AG04449 (cell line): ENCODE measurements at places on chromosomes 1 and 21.

DNA sequence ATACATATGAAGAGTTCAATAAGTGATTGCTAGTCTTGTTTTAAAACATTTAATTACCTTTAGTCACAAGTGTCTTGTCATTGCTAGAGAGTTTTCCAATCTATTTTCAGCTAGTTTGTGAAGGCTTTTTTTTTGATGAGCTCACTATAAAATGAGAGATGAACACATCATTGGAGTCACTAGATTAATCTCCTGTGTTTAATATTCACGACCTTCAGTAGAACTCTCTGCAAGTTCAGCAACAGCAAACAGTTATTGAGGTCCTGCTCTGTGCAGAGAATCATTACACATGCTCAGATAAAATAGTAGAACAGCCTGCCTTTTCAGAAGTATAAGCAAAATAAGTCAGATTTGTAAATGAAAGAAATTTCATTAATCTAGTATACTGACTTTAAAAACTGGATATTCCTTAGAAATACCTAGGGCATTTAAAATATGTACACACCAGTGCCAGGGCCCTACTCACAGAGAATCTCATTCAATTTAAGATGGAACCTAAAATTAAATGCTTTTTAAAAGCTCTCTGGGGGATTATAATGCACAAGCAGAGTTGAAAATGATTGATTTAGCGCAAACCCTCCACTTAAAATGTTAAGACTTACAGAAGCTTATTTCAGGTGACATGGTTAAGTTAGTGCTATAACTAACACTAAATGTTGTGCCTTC is 30.5 kb downstream of the KRTAP20-3 start:
- DNase-seq, result no peak

DNA sequence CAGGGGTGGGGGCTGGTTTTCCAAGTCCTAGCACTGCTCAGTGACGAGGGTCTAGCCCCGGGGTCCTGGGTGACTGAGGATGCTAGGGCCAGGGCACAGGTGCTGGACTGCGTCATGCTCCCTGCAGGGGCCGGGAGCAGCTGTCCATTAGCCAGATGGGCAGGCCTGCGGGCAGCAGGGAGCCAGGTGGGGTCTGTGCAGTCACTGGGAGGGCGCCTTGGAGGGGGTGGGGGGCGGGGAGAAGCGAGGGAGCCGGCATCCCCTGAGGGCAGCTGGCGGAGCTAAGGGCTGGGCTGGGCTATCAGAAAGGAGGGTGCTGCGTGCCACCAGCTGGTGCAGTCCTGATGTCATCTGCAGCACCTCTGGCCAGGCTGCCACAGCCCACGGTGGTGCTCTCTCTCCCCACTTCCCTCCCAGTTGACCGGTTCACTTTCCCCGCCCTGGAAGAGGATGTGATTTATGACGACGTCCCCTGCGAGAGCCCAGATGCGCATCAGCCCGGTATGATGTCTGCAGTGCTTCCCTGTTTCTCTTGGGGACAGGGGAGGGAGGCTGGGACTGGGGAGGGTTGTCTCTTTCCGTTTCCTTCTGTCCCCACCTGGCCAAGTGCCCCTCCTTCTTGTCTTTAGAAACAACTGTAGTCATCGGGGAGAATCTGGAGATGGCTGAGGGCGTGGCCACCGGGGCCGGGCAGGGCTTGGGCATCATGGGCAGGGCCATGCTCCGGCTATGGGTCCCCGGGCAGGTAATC is 63.8 kb downstream of the ARHGEF10L start:
- DNase-seq, result no peak

DNA sequence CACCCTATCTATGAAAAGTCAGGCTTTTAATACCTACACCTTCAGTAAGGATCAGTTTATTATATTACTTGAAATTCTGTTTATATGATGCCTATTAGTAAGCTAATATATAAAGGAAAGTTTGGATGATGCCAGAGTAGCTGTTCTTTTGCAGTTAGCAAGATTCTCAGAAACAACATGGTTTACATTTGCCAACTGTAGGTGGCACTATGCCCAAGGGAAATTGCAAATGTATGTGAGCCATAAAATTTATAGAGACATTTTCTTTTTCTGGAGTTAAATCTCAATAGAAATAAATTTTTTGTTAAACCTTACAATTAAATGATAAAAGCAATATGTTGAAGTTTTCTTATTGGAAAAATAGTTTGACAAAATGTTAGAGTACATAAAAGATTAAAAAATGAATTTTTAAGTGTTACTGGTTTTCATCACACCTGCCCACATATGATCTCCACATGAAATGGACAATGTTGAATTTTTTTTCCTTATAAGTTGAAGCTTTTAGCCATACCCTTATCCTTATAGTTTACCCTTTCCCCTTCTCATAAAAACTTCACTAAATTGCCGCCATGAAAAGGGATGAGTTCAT is 32.1 kb upstream of the EPHX4 start:
- peak; percentile 5 for DNase-seq

DNA sequence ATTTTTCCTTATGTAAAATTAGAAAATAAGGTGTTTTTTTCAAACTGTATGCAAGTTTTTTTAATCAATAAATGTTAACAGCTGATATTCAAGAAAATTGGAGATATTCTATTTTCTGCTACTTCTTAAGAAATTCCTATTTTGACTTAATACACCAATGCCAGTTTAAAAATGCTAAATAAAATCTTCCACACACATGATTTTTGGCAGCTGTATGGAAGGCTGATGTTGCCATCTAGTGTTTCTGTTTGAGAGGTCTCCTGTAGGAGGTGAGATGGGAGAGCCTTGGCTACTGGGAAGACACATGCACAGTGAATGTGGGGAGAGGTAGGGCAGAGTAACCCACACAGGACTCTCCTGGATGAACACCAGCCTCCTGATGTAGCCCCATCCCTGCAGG is 29.2 kb upstream of the OR2B11 start:
- DNase-seq, result no peak

- no peak for DNase-seq
Observed at GRCh38 chr1:151540982-151541377, 871 bp downstream of the TUFT1 start.

DNA sequence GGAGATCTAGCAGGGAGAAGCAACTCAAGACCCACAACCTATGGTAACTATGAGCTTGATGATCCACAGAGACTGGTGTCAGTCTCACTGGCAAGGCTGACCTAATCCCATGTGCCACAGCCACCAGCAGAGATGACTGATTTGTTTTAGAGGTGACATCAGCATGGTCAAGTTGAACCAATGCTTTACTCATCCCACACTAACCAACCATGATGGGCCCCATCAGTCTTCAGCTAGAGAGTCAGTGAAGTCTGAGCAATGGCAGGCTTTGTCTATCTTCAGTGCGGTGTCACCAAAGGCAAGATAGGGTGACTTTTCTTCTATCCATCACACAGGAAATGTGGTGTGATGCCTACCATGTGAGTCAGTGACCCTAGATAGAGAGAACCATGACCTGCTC is 1470.7 kb downstream of the NCAM2 start:
- DNase-seq, result no peak

DNA sequence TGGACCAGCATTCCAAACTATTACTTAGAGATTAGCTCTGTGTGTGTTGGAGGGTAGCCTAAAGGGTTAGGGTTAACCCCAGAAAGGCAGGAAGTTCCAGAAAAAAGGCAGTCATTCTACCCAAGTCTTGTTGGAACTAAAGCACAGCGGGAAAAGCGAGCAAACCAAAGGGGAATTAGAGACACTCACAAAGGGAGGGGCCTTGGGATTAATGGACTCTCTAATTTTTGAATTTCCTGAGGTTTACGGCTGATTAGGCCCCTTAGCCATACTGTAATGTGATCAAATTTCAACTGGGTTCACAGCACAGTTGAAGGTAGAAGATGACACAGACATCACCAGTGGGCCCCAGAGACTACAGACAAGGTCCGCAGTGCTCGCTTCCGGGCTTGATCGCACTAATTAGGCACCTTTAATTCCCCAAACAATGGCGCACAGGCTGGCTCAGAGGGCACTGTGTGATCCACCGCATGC is 28.3 kb downstream of the CAPZB start:
- DNase-seq, result no peak

GRCh38 chr1:26787706-26788514 is at the start of gene PIGV:
Gene PIGV (plus strand): TSS chr1:26787950. CDS start chr1:26790816, 2,866 bp downstream.
- DNase-seq, result no peak

- DNase-seq, result peak; percentile 46
Observed at GRCh38 chr1:77514921-77515776, 167.3 kb downstream of the ZZZ3 start.

- no peak for DNase-seq
Observed at GRCh38 chr21:38438462-38438893, 59.8 kb downstream of the ERG start.

DNA sequence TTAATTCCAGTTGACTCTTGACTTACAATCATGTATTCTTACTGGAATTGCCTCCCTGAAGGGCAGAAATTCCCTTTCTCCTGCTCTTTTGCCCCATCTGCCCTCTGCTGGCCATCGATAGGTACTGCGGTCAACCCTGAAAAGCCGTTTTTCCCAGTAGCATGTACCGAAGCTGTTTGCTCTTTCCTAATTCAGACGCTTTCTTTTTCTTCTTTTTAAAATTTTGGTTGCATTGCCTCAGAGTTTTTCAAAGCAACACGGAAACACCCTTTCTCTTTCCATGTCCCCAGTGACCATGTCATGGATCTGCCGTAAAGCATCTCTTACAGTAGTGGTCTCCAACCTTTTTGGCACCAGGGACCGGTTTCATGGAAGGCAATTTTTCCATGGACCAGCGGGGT is 164.2 kb upstream of the C1orf21 start:
- DNase-seq, result no peak

DNA sequence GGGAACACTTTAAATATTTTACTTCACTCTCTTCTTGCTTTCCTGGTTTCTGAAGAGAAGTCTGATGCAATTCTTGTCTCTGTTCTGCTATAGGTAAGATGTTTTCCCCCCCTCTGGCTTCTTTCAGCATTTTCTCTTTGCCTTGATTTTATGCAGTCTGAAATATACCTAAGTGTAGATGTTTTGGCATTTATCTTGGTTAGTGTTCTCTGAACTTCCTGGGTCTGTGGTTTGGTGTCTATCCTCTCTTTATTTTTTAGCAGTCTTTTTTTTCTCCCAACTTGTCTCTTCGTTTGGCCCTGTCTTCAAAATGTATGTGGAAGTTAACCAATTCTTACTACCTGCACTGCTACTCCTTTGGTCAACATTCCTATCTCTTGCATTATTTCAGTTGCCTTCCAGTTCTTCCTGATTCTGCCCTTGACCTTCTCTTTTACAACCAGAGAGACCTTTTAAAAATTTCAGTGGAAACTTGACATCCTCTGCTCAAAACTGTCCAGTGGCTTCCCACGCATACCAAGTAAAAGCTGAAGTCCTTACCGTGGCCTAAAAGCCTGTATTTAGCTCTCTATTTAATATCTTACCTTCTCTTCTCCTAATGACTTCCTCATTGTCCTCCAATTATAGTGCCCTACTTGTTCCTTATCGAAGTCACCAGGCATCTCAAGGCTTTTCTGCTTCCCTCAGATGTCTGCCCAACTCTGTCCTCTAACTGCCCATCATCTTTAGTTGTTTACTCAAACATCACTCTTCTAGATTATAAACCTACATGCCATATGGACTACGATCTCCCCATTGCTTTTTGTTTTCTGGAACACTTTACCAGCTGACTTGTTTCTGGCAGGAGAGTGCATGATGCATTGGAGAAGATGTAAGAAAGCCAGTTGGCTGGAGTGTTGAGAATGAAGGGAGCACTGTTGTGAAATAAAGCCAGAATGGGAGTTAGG is 40.9 kb downstream of the RAP1A start:
- no peak for DNase-seq

GRCh38 chr1:114015075-114015474 is 35.8 kb downstream of the OLFML3 start:
- no peak for DNase-seq

DNA sequence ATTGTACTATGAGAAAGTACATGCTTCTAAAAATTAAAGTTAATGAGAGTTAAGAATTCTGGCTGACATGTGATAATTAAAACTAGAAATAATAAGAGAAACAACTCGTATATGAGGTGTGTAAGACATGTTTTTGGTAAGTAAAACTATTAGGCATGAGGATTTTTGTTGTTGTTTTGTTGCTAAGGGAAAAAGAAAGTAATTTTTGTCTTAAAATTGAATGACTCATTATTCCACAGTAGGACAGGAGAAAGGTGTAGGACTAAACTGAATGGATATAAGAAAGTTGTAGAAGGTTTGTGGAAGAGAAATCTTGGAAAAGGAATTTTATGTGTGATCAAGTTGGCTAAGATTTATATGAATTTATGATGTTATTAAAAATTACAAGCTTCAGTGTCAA is 54.8 kb downstream of the TBX19 start:
- no peak for DNase-seq
